Activated CD4-positive, alpha-beta T cell treated with anti-CD3 and anti-CD28 coated beads for 24 hours (primary cell): ENCODE measurements at places on chromosomes 1 and 21.

DNA sequence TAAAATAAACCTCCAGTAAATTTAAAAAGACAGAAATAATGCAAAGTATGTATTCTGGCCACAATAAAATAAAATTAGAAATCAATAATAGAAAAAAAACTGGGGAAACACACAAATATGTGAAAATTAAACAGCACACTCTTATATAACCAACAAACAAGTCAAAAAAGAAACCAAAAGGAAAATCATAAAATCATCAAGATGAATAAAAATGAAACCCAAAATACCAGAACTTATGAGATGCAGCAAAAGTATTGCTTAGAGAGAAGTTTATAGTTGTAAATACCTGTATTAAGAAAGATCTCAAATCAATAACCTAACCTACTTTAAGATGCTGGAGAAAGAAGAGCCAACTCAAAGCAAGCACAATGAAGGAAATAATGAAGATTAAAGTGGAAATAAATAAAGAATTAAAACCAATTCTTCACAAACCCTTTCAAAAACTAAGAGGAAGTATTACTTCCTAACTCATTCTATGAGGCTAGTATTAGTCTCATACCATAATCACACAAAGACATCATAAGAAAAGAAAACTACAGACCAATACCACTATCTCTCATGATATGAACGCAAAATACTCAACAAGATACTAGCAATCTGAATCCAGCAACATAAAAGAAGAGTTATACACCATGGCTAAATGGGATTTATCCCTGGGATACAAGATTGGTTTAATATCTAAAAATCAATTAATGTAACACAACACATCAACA, 6.4 kb upstream of the KRTAP10-3 start:
- DNase-seq, result no peak

DNA sequence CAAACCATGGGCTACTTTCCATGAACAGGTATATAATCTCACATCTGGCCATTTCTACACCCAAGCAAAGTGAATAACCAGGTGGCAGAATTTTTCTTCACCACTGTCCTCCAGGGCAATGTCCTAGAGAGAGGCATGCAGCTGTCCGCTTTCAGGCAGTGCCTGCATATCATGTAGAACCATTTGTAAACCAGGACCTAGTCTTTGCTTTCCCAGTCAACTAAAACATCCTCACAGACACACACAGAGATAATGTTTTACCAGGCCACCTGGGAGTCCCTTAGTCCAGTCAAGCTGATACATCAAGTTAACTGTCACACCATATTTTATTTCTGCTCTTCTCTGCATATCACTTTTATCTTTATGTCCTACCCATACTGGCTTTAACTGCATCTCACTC, 26.2 kb downstream of the TNFSF18 start:
- no peak for DNase-seq

DNA sequence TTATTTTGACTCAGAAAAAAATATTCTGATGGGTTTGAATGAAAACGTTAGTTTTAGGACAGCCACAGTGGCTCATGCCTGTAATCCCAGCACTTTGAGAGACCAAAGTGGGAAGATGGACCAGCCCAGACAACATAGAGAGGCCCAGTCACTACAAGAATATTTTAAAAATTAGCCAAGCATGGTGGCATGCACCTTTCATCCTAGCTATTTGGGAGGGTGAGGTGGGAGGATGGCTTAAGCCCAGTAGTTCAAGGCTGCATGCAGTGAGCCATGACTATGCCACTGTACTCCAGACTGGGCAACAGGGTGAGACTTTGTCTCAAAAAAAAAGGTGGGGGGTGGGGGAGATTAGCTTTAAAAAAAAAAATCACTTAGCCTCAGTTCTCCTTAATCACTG, 127.5 kb downstream of the LBR start:
- DNase-seq, result no peak

- DNase-seq, result no peak
Measured at GRCh38 chr21:15210235-15210678, 145.5 kb upstream of the NRIP1 start.
